Activated T-cell treated with anti-CD3 and anti-CD28 coated beads for 24 hours (primary cell): ENCODE measurements at places on chromosomes 6 and 20.

DNA sequence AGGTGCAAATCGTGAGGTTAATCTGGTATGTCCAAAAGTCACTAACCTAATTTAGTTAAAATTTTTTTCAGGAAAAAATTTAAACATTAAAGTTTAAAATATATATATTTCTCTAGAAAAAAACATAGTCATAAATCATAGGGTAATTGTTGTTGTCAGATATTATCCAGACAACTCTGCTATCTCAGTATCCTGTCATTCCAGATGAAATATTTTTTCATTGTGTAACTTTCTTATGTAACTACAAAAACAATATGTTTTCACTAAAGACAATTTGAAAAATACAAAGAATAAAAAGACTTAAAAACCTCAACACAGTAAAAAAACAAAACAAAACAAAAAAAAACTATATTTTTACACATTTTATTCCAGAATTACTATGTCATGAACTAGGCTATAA is 57.6 kb downstream of the TENT5A start:
- no peak for DNase-seq

DNA sequence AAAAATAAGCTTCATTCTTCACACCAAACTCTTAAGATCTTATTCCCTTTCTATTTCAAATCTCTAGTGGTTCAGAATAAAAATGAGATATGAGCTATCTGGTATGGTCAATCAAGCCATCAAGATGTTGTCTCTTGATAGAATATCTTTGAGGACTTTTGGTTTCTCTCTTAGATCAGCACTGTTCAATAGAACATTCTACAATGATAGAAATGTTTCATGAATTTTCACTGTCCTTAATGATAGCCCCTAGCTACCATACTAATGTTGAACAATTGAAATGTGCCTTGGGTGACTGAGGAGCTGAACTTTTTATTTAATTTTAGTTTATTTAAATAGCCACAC is 24.1 kb upstream of the HINT3 start:
- no peak for DNase-seq

DNA sequence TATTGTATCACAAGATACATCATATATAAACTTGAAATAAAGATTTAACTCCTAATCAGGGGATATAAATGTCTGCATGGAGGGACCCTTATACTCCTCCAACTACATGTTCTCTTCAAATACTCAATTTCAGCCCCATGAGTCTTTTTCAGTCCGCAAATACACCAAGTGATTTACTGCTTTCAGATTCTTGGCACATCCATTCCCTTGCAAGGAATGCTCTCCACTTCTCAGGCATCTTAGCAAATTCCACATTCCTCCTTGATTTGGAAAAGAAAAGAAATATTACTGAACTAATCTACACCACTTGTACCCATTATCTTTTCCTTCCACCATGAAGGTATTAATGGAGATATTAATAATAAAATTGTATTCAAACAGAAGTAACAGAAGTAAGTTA is 999.4 kb upstream of the GJE1 start:
- no peak for DNase-seq

- no peak for DNase-seq
These were observed 68.7 kb downstream of the GRM1 start for GRCh38 chr6:146097586-146097985.

GRCh38 chr6:113010196-113010989 is 663.3 kb downstream of the RFPL4B start:
- no peak for DNase-seq

DNA sequence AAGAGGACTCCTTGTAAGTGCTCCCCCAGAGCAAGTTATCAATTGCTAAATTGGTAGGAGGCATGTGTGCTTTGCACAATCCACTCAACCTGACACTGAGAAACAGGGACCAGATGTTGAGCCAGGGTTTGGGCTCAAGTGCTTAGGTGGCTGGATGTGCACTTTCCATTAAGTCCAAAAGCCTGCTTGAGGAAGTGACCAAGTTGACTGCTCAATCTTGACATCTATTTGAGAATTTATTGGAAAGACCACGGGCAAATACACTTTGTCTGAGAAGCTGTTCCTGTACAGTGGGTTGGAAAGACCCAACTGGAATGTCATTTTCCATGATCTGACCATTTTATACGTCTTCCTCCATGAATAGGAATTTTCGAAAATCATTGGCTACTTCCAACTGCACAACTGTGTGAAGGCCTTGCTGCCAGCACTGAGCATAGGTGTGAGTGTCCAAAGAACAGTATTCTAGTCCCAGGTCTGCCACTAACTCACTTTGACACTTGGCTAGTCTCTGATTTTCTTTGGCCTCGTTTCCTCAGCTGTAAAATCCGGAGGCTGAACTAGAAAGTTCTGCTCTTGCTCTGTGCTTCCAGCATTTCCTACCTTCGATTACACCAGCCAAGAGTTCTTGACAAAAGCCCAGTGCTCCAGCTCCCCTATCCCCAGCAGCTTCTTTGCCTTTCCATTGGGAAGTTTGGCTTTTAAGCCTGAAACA is 186.9 kb upstream of the ECI2 start:
- DNase-seq = no peak

- no peak for DNase-seq
These were observed 173.3 kb downstream of the PTPRK start for GRCh38 chr6:128347123-128347522.

- DNase-seq = no peak
These were observed 53.0 kb downstream of the RCAN2 start for GRCh38 chr6:46438245-46438644.

- no peak for DNase-seq
These were observed 109.3 kb upstream of the MTHFD1L start for GRCh38 chr6:150756173-150756572.

- DNase-seq = no peak
These were observed 6.1 kb upstream of the DLL1 start for GRCh38 chr6:170296746-170297575.

- DNase-seq = no peak
These were observed 56.4 kb downstream of the TRDN start for GRCh38 chr6:123580331-123580730.

DNA sequence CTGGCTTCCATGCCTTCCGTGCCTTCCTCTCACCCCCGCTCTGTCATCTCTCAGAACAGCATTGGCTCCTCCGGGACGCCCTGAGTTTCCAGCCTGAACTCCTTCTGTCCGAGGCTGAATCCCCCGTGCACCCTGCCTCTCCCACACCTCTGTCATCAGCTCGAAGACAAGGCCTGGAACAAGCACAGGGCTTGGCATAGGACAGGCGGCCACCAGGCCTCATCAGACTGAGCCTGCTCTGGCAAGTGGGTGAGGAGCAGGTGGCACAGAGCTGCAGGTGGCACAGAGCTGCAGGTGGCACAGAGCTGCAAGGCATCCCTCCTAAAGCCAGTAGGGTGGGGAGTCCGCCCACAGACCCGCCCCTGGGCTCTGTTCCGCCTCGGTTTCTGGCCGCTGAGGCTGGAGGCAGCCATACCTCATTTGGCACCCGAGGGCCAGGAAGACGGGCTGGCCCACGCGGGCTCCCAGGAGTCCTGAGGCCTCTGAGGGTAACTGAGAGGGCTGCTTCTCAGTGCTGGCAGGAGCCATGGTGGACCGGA is 60.2 kb downstream of the EZR start:
- no peak for DNase-seq

DNA sequence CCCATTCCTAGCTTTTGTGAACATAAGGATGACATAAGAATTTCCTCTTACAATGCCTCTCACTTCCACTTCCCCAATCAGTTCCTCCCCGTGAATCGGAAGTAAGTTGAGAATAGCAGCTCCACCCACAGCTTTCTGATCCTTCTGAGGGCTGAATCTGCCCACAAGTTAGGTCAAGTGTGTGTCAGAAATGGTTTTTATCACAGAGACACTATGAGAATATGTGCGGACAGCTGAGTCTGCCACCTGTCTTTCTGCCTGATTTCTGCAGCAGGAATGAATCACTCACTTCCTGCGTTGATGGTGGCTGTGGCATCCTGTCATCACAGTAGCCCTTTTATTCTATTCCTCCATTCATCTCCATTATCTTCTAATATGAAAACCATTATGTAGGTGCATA is 70.2 kb downstream of the RIN2 start:
- peak; percentile 17 for DNase-seq

DNA sequence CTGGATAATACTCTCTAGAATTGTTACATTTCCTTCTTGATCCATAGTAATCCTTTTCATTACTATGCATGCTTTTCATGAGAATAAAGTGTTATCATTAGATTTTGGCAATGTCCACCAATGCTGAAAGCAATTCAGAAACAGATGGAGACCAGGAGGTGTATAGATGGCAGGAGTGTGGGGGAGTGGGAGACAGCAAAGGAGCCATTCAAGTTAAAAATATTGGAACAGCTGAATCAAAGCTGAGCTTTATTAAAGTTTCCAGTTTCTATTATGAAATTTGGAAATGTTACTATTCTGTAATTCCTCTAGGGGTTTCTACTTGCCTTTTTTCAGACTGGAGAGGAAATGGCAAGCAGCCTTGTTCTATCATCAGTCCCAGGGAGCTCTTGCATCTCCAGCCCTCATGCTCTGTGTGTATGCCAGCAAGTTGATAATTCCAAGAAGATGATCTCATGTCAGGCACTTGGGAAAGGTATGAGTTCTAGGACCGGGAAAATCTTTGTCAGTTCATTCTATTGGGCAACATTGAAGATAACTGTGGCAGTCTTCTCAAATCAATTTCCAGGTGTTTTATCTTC is 228.0 kb downstream of the CD109 start:
- DNase-seq = no peak

DNA sequence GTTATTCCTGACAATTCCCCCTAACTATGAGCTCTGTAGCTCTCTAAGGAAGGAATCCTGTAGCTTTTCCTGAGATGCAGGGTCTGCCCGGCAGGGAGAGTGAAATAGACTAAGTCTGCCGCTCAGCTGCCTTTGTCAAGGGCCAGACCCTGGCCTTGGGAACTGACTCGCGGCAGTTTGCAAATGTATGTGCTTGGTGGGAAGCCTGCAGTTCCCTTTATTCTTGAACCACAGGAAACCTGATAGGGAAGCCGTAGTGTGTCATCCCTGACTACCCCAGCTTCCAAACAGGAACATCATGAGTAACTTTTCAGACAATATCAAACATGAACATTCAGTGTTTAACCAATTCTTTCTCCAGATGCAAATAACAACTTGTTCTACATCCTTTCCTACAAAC is 78.7 kb upstream of the IFNGR1 start:
- no peak for DNase-seq

- DNase-seq = no peak
These were observed 21.7 kb upstream of the BNIP5 start for GRCh38 chr6:36358226-36358915.

DNA sequence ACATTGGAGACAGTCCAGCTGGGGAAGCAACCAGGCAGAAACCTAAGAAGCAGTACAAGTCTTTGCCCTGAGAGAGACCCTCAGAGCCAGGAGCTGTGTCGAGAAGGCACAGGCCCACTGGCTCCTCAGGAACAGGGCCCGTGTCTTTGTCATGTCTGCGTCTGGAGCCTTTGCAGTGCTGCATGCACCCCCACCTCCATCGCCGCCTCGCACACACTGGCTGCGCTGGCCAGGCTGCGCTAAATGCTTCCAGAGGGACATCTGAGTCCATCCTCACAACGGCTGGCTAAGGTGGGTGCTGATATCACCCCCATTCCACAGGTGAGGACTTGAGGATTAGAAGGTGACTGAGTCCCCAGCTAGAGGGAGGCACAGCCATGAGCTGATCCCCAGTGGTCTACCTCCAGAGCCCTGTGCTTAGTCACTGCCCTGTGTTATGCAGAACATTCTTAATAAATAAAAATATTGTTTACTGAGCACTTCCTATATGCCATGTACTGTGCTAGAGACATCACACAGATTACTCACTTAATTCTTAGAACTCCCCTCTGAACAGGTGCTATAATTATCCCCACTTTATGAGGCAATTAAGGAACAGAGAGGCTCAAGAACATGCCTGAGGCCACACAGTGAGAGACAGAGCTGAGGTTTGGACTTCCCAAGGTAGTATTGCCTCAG is 27.6 kb downstream of the GABRR2 start:
- no peak for DNase-seq

DNA sequence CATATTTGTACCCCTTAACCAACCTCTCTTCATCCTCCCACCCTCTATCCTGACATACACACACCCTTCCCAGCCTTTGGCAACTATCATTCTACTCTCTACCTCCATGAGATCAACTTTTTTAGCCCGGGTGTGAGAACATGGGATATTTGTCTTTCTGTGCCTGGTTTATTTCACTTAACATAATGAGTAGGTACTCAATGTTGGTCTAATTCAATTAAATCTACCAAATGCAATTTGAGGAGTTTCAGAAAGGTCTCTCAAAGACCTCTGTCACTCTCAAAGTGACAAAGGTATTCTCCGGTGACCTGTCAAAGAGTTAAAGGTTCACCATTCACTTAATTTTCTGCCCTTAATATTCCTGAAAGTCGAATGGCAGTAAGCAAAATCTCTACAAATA is 87.7 kb downstream of the ME1 start:
- no peak for DNase-seq

- no peak for DNase-seq
These were observed 94.3 kb upstream of the NKX2-2 start for GRCh38 chr20:21607971-21608725.

DNA sequence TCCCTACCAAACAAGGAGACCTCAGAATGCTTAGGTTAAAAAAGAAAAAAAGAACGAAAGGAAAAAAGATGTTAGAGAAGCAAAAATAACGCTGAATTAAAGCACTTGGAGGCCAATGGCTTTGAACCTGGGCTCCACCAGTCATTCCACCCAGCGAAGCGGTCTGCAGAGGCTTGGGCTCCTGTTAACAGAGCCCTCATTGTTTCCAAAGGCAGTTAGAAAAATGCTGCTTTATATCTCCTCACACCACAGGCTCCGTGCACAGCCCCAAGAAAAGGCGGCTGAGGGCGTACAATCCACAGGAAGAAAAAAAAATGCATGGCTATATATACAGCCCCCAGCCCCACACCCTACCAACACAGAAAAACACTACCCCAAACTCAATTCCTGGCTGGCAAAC is 255.9 kb downstream of the FOXC1 start:
- no peak for DNase-seq

DNA sequence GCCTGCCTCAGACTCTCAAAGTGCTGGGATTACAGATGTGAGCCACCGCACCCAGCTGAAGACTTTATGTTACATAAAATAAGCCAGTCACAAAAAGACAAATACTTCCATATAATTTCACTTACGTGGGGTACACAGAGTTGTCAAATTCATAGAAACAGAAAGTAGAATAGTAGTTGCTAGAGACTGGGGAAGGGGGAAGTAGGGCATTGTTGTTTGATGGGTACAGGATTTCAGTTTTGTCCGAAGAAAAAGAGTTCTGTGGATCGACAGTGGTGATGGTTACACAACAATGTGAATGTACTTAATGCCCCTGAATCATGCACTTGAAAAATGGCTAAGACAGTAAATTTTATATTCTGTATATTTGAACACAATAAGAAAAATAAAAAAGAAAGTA is 41.6 kb upstream of the ANKEF1 start:
- no peak for DNase-seq

DNA sequence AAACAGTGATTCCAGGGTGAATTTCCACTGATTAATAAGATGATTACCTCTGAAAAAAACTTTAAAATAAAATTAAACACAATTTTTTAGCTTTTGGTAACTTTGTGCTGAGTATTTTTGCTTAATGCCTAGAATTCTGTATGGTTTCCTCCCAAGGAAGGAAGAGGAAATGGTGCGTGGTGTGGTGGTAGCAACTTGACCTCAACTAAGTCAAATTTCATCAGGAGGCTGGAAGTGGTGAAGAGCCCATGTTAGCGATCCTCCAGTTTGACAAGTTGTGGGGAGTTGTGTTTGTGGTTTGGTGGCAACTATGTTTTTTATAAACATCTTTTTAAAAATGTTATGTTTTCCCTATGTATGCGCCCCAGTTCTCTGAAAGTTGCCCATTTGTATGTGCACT is 5.0 kb upstream of the RTF2 start:
- no peak for DNase-seq
